ENCODE measurements at places on chromosomes 5 and 9. TPM values are rescaled to one million over a fixed set of nuclear protein-coding genes. Genes with fewer than 3 reads are reported as not detected.

The PPIC gene
- 39.2 TPM for total RNA-seq

The ANKRD18A gene
- total RNA-seq, result 16.6 TPM

The UBE2QL1 gene
- total RNA-seq, result 0.49 TPM

The IL3 gene
- total RNA-seq, result not detected

The ZNF474 gene
- 0.26 TPM for total RNA-seq

The SUSD3 gene
- total RNA-seq, result 3.0 TPM

The SLC46A2 gene
- 4.2 TPM for total RNA-seq

The GARIN3 gene
- not detected for total RNA-seq

The OR2S2 gene
- not detected for total RNA-seq

The IL4 gene
- total RNA-seq, result not detected

The ARL14EPL gene
- total RNA-seq, result not detected

The HAUS6 gene
- total RNA-seq, result 13.1 TPM

The TUSC1 gene
- total RNA-seq, result 13.3 TPM

The MSX2 gene
- 29.5 TPM for total RNA-seq

The DMRTA1 gene
- 0.99 TPM for total RNA-seq

All from ureter (tissue), 1 donor.